Stimulated activated CD8-positive, alpha-beta memory T cell treated with anti-CD3 and anti-CD28 coated beads, Interleukin-2, amount 100 ng/mL, for 1 hour (primary cell): ENCODE measurements at places on chromosomes 7 and 10.

- no peak for DNase-seq
These were observed 127.9 kb downstream of the ARID5B start for GRCh38 chr10:62029401-62029800.

DNA sequence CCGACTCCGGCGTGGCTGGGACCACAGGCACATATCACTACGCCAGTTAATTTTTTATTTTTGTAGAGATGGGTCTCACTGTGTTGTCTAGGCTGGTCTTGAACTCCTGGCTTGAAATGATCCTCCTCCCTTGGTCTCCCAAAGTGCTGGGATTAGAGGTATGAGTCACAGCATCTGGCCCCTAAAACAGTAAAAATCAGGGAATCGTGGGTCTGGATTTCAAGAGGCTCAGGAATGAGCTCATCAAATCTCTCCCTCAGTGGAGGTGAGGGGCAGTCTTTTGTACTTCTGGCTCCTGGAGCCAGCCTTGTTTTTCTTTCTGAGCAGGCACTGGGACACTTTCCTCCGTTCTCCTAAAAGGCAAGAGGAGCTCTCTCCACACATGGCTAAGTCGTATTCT, 32.1 kb upstream of the RHEB start:
- DNase-seq: no peak

- no peak for DNase-seq
These were observed 42.1 kb upstream of the RAPGEF5 start for GRCh38 chr7:22399091-22399490.

DNA sequence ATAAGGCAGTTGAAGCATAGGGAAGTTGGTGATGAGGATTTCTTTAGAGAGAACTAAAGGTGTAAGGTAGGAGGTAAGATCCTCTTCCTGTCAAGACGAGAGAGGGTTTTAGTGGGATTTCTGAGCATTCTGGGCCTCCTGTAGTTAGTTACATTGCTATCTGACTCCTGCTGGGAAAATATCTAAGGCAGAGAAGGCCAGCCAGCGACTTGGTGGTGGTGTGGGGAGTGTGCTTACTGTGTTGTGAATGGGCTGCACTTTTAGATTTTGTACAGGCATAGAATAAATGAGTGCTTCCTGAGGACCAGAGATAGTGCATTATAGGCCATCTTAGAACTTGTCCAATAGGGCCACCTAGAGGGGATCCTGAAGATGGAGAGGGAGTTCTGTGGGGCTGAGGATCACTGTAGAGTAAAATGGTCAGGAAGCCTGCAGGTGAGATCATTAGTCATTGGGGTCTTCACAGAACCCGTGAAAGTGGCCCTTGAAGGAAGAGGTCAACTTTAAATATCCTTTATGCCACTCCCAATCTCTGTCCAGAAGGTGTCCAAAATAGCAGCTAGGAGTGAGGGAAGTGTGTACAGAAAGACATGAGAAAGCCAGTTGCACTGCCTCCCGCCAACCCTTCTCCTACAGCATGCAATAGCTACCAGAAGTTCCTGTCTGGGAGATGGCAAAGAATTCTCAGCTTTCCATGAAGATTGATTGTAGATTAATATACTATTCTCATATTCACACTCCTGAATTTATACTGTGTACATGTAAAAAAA, 266.6 kb downstream of the POLR1F start:
- DNase-seq: no peak

GRCh38 chr10:87695074-87695473, 35.4 kb downstream of the PAPSS2 start:
- no peak for DNase-seq

DNA sequence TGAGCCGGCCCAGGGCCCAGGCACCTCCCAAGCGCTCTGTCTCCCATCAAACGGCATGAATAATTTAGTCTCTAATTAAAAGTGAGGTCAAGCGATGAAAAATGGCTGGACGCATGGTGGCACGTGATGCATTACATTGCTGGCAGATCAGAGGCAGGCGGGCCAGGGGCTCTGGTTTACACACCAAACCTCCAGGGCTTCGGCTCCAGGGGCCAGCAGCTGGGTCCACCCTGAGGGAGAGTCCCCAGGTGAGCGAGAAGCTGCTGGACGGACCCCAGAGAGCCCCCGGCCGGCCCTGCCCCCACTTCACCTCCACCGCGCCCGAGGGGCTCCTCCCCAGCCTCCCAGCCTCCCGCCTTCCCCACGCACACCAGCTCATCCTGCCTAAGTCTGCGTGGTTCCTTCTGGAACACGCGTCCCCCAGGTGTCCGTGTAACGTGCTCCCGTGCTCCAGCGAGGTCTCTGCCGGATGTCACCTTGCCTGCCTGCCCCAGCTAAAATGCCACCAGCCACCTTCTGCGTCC, 23.2 kb downstream of the UNCX start:
- DNase-seq: no peak

DNA sequence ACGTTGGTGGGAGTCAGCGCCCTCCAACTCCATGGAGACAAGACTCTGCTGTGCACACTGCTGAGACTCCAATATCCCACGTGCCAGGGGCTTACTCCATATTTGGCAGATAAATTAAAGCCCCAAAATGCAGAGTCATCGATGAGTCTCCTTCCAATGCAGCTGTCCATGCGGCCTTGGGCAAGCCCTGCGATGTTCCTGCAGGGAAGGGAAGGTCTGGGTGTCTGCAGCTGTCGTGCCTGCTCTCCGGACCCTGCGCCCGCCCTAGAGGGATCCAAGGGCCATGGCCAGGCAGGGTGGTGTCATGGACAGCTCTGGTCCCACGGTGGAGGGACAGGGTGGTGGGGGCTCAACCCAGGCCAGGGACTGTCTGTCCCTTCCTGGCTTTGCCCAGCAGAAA, 185.2 kb downstream of the PTPRN2 start:
- no peak for DNase-seq

DNA sequence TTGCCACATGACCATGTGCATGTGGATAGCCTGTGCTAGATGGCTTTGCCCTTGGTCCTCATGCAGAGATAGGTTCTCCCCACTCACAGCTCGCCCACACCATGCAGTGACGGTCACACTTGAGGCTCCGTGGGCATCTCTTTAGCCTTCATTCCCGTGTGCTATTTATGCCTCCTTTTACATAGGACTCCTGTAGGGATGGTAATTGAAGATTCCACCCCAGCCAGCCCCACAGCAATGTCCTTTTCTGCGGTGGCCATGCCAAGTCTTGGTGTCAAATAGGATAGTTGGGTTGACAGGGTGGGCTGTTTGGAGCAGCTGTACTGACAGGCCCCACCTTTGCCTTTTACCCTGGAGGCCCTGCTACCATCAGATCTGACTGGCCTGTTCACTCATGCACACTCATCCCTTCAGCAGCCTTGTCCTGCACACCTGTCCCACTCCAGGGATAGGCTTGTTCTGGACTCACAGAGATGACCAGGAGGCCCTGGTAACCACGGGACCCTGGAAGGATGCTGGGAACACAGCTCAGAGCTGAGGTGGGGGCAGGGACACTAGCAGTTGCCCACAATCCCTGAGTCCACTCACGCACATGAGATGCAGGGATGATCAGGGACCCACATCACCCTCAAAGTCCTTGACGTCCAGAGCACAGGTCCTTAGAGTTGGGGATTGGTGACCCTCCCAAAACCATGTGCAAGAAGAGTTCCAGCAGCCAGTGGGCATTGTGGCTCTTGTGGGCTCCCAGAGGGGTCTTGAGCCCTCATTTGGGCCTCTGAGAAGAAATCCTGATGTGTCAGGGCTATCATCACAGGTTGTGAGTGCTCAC, 71.2 kb downstream of the ADCY1 start:
- no peak for DNase-seq

GRCh38 chr10:112628951-112629609, 182.1 kb downstream of the VTI1A start:
- no peak for DNase-seq
